Retinal pigment epithelial cell (primary cell): ENCODE measurements at places on chromosomes 4 and X.

GRCh38 chr4:128358913-128359279, 71.3 kb upstream of the PGRMC2 start:
- no peak for DNase-seq

DNA sequence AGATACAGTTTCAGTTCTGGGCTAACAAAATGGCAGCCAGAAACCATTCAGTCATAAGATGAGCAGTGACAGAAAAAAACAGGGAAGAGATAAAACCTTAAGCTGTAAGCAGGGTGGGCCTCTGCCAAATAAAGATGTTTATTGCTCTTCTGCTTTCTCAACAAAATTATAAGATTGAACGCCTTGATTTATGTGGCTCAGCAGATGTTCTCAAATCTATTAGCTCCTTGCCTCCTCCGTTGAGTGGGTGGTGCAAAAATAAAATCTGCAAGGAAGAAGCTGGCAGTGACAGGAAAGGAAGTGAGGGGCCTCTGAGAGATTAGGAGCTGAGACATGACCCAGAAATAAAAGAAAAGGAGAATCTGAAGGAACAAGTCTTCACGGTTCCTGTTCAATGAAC, 206.6 kb downstream of the PTTG2 start:
- DNase-seq, result no peak

GRCh38 chrX:136906921-136907510, 26.5 kb upstream of the RBMX start:
- no peak for DNase-seq

GRCh38 chrX:119809185-119809666, 17.8 kb upstream of the RPL39 start:
- DNase-seq, result no peak

- DNase-seq, result peak; percentile 88
These were observed 62.8 kb downstream of the SH3KBP1 start for GRCh38 chrX:19824603-19825002.

DNA sequence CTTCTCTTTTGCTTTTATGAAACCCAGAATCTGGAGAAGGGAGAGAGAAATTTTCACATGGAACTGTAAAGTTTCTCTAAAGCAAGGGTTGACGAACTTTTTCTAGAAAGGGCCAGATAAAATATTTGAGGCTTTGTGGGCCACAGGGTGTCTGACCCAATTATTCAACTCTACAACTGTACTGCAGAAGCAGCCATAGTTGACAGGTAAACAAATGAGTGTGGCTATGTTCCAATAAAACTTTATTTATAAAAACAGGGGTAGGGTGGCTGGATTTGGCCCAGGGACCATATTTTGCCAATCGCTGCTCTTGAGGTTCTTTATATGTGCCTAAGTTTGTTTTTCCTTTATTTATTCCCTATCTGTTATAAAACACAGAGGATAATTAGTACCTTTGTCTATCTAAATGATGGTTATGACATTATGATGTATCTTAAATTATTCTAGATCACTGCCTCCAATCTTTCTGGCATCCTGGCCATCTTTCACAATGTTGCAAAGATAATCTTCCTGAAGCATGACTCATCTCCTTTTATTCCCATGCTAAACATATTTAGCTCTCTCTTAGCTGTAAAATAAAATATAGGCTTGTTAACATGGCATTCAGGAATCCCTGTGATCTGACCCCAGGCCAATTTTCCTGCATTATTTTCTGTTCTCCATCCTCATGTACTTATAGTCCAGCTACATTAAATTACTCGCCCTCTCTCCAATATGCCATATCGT, 106.8 kb upstream of the CBLL2 start:
- DNase-seq, result no peak

DNA sequence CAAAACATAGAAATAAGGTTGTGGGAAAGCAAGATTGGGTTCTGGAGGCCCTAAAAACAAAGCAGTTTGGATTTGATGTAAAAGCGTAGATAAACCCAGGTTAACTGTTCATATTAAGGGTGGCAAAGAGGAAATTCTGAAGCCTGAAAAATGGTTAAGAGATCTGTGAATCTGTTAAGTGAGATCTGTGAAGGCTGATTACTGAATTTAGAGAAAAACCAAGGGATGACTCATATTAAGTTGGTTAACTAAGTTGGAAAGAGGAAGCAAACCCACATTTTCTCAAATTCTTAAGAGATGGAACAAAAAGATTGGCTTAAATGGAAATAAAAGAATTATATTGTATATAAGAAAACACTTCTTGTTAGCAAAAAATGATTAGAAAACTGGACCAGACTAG, 22.8 kb downstream of the GPAT3 start:
- DNase-seq, result no peak

DNA sequence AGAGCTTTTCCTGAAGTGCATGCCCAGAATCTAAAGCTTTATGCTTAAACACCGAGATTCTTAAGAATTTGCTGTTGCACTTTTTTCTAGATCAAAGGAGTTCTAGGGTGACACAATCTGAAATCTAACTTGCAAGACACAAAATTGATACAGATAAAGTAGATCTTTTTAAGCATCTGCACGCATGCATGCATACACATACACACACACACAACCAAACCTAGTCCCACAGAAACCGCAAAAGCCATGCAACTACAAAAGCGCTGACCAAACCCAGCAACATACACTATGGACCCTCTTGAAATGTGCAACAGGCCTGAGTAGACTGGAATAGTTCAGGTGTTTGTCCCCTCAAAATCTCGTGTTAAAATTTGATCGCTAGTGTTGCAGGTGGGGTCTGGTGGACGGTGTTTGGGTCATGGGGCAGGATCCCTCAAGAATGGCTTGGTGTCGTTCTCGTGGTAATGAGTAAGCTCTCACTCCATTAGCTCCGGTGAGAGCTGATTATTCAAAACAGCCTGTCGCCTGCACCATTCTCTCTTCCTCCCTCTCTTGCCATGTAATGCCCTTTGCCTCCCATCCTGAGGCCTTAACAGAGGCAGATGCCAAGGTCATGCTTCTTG, 52.7 kb downstream of the IRF2 start:
- no peak for DNase-seq

DNA sequence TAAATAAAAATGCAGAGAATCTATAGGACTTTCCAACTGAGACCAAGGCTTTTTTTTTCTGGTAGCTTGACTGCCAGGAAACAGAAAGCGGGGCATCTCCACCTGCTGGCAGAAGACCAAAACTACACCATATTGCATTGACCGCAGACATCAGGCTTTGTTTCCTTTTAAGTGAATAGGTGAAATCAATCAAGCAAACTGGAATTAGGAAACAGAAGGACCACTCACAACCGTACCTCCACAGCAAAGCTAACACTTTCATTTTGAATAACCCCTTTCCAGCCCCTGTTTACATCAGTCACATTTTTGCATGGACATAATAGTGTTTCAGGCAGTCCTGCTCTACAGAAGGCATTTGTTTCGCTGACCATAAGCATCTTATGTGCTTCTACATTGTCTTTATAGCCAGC, 218.2 kb downstream of the IDS start:
- peak; percentile 15 for DNase-seq

DNA sequence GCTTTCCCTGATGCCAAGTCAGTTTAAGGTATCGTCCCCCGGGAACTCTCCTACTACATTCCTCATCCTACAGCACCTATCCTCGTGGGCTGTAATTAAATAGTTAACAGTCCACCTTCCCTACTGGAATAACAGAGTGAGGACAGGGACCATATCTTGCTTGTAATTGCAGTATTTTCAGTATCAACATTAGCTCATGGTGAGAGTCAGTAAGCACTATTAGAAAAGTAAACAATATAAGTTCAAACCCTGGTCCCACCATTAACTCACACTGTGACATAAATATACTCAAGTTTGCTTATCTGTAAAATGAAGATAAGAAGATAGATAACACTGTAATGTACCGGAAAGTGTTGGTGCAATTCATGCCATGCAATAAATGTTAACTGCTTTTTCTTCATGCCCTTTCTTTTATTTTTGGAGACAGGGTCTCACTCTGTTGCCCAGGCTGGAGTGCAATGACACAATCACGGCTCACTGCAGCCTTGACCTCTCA, 61.3 kb downstream of the SH3RF1 start:
- no peak for DNase-seq

DNA sequence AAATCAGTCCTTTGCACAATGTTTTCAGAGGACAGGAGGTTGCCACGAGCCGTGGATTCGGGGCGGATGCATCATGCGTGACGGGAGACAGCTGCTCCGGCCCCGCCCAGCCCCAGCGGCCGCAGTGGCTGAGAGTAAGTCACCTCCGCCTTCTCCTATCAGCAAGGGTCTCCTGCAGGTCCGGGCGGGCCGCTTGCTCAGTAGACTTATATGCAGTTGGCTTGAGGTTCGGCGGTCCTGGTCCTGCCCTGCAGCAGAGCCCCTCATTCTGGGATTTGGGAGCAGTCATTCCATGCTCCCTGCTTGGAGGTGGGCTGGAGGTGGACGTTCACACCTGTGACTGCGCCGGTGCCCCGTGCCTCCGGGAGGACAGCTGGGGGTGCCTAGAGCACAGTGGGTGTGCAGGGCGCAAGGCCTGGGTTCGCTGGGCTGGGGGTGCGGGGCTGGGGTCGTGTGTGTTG, 86.3 kb upstream of the ADRA2C start:
- DNase-seq, result no peak

DNA sequence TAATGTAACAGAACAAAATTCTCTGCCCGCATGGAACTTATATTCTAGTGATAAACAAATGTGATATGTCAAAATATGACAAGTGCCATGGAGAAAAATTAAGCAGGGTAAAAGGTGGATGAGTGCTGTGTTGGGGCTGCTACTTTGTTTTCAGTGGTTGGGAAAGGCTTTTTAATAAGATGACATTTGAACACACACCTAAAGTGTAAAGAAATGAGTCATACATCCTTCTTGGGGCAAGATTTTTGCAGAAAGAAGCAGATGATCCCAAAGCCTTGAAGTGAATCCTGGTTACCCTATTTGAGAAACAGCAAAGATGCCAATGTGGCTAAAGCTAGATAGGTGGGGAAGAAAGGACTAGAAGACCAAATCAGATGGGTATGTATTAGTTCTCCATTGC, 564.1 kb downstream of the INPP4B start:
- DNase-seq, result no peak

DNA sequence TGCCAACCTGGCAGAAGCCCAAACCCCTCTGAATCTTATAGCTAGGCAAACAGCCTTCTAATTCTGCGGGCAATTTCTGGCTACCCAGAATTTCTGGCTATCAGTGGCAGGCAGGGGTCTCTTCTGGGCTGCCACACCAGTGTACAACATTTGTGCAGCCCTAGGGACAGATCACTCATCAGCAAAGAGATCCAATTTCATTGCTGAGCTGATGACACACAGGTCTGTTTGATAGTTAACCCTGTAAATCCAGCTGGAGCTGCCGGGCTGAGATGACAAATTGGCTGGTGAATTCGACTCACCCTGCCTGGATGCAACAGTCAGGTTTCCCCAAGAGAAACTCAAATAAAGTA, 2.4 kb downstream of the MID1 start:
- no peak for DNase-seq
